AML-193 (cell line): ENCODE measurements at places on chromosomes 4 and X.

- no peak for DNase-seq
These were observed 9.9 kb upstream of the SPATA4 start for GRCh38 chr4:176205299-176205698.

GRCh38 chrX:31397119-31397518 lies 325.3 kb upstream of the FTHL17 start:
- DNase-seq: no peak

GRCh38 chr4:48242511-48243195 lies 27.0 kb downstream of the TEC start:
- no peak for DNase-seq

DNA sequence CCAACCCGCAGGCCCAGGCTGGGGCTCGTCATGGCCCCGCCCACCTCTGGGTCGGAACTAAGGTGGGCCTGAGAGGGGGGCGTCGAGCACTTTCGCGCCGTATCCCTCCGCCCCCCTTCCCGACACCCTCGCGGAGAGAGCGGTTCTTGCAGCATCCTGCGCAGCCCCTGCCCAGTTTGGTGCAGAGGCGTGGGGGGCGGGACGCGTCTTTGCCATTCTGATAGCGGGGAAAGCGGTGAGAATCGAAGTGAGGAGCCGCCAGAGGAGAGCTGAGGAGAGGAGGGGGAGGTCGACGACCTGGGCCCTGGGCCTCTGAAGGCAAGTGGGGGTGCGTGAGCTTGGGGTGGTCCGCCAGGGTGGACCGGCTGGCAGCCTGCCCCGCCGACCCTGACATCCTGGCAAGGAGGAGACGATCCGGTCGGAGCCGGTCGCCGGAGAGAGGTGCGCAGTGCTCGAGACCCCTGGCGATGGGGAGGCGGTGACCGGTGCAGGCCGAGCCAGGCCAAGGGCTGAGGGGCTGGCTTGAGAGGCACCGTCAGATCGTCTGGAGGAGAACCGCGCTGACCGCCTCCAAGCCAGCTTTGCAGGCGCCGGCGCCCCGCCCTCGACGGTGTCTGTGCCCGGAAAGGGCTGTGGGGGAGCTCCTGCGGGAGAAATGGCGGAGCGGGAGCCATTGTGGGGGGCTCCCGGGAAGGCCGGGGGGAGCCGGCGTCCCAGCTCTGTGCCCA lies 25.5 kb downstream of the GPRASP3 start:
- DNase-seq: no peak

GRCh38 chr4:107901213-107901934 lies 30.0 kb upstream of the CYP2U1 start:
- no peak for DNase-seq
